ENCODE measurements at places on chromosomes 1 and 21.
A peak's percentile ranks its signal among the peaks of the same experiment; 100 is the strongest.

DNA sequence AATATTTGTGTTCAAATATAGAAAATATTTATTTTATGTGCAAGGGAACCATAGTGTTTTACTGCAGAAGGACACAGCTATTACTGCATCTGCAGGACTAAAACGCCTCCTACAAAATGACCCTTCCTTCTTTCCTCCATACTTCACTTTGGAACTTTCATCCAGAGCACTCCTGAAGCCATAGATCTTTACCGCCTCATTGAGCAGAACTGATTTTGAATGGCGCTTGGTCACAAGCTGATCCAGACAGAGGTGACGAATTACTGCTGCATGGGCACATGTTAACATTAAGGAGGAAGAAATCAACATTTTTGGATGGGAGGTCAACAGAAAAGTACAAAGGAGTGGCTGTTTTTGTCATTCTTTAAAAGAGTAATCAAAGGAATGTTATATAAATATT lies 931.6 kb downstream of the NCAM2 start:
- DNase-seq = no peak

GRCh38 chr1:45499415-45499769 lies 481 bp downstream of the CCDC163 start:
- DNase-seq = no peak

GRCh38 chr1:15261155-15262002 lies 14.4 kb downstream of the FHAD1 start:
- DNase-seq = no peak

- DNase-seq = peak; percentile 52
Measured at GRCh38 chr1:226608699-226609505, 60.3 kb downstream of the STUM start.

GRCh38 chr1:14267991-14268390 lies 330.5 kb upstream of the KAZN start:
- no peak for DNase-seq

DNA sequence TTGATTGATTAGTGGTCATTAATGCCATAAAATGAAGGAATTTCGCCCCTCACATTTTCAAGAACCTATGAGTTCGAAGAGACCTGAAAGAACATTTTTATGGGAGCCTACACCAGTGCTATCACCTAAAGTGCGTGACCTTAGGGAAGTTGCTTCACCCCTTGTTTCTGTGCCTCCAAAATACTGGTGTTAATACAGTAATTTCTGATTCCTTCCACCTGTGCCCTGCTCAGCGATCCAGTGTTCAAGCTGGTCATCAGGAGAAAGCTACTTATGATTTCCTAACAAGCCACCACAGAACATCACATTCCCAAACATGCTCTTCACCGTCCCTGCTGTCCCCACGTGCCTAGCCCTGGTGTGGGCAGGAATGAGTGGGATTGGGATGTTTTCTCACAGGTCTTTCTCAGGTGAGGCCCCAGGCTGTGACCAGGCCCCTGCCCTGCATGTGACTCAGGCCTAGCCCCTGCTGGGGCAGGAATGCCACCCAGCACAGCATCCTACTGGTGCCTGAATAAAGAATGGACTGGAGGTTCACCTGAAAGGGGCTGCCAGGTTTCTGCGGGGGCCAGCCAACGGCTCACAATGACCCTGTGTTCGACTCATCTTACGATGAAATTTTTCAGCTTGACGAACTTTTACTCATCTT lies 60.3 kb downstream of the CD247 start:
- no peak for DNase-seq

DNA sequence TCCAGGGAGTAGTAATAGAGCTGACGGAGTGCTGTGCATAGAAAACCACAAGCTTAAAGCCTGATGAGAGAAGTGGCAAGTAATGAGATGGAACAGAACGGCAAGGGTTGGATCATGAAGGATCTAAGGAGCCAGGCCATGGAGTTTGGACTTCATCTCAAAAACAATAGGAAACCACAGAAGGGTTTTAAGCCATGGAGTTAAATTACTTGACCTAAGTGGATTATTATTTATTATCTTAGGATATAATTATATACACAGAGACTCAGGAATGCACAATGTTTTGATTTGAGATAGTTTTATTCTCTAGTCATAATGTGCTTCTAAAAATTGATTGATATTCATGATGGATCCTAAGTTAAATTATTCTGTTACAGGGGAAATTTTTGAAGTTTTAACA lies 242.4 kb downstream of the PLPP3 start:
- DNase-seq = no peak

GRCh38 chr1:31936278-31936980 lies 1.7 kb downstream of the PTP4A2 start:
- no peak for DNase-seq

DNA sequence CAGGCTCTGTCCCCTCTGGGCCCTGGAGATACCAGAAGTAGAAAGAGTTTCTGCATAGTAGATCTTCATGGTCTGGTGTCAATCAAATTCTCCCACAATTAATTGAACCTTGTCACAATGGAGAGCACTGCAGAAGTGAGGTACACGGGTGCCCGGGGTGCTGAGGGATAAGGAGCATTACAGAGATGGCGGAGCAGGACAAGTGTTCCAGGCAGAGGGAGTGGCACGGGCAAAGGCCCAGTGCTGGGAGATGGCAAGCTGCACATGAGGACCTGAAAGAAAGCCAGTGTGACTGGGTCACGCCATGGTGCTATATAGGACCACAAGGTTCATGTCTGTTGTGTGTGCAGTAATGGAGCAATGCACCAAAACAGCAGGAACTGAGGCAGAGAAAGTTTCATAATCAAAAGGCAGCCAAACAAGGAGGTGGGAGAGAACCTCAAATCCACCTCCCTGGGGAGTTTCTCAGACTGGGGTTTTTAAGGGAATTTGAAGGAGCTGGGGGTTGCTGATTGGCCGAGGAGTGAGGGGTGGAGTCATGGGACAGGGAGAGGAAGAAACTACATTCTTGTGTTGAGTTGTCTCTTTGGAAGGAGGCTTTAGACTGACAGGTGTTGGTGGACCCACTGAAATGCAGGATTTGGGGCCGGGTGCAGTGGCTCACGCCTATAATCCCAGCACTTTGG lies 27.7 kb downstream of the ACOT11 start:
- no peak for DNase-seq

- DNase-seq = no peak
Measured at GRCh38 chr1:1914971-1915692, at the start of gene CALML6. CALML6 (plus strand) TSS chr1:1915260; CDS start chr1:1915281, 21 bp downstream.

- DNase-seq = no peak
Measured at GRCh38 chr21:45408271-45408791, 3.4 kb downstream of the COL18A1 start.

- DNase-seq = no peak
Measured at GRCh38 chr1:161768986-161769672, 3.0 kb downstream of the ATF6 start.

- DNase-seq = peak; percentile 39
Measured at GRCh38 chr1:54581621-54582035, 33.6 kb downstream of the ACOT11 start.

DNA sequence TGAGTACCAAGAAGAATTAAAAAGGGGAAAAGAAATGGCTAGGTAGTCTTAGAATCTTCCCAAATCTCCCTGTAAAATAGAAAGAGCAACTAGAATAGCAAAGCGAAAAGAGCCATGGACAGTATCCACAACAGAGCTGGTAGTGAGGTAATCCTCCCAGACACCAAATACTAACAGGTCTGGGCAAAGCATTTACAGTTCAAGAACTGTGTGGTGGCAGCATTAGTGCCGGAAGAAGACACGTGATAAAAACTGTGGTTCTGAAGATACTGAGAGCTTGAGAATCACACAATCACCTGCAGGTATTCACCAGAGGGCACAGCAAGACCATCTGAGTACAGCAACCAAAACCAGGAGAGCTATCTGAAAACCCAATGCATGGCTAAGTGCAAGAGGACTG lies 31.8 kb upstream of the OLIG2 start:
- no peak for DNase-seq

- DNase-seq = no peak
Measured at GRCh38 chr1:229951856-229952534, 115.0 kb upstream of the GALNT2 start.

GRCh38 chr1:220527279-220527907 lies 543 bp upstream of the MARK1 start:
- DNase-seq = no peak

GRCh38 chr1:54836594-54836993 lies 35.5 kb upstream of the TTC22 start:
- DNase-seq = no peak

- DNase-seq = no peak
Measured at GRCh38 chr21:33495743-33496142, 4.2 kb upstream of the DNAJC28 start.

DNA sequence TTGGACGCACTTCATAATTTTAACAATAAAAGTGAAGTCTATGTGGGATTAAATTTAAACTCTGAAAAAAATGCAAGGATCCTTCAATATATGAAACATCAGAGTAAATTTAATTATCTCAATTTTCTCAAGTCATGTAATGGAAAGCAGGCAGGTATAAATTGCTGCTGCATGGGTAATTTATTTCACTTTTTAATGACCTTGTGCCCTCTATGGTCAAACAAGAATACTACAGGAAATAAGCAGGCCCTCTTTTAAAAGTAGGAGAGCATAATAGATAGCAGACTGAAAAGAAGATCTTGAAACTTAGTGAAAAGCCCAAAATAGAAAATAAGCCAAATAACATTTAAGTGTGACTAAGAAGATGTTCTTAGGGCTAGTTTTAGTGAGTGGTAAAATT lies 22.9 kb downstream of the BCAS2 start:
- peak; percentile 1 for DNase-seq

DNA sequence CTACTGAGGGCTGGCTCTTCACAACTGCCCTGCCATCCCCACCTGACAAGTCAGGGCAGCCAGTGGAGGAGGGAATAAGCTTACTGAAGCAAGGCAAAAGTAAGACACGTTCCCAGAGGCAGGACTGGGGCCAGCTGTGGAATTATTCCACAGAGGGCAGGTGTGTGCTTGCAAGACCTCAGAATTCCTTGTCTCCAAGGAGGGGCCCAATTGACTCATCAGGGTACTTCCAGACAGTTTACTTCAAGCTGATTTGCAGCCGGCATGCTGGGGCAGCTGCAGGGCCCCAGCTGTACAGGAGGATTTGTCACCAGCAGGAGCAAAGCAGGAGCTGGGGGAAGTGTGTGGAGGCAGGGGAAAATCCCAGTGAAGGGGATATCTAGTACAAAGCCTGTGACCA lies 167.5 kb upstream of the CAMK1G start:
- peak; percentile 74 for DNase-seq

- DNase-seq = peak; percentile 55
Measured at GRCh38 chr1:145956781-145957442, 905 bp downstream of the LIX1L start.

GRCh38 chr1:170732252-170732588 lies 68.3 kb downstream of the PRRX1 start:
- DNase-seq = peak; percentile 72

- peak; percentile 96 for DNase-seq
Measured at GRCh38 chr1:177984136-177984525, 14.3 kb upstream of the SEC16B start.

DNA sequence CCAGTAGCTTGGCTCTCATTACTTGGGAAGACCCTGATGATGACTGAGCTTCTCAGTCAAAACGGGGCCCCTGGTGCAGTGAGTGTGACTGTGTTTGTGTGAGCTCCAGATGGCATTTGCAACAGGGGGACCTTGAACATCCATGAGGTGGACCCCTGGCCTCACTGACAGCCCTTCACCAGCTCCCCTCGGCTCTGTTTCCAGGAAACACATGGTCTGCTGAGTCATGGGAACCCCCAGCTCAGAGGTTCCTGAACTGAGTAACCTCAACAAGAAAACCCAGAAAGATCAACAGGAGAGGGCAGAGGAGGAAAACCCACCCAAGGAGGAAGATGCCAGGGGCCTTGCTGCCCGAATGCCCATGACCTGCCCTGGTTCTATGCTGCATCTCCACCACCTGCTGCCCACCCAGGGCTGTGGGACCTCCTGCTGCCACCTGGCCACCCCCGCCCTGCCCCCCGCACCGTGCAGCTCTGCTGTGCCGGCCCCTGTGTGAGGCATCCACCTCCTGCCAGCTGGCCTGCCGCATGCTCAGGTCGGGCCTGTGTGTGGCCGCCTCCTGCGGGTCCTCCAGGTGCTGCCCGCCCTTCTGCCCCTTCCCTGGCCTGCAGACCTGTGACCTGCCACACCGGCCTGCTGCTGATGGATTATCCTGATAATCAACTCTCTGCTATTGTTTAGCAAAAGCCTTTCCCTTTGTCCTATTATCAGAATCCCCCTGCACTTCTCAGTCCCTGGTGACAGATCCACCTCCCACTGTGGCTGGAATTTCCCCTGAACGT lies 4.2 kb upstream of the KRTAP12-1 start:
- no peak for DNase-seq

DNA sequence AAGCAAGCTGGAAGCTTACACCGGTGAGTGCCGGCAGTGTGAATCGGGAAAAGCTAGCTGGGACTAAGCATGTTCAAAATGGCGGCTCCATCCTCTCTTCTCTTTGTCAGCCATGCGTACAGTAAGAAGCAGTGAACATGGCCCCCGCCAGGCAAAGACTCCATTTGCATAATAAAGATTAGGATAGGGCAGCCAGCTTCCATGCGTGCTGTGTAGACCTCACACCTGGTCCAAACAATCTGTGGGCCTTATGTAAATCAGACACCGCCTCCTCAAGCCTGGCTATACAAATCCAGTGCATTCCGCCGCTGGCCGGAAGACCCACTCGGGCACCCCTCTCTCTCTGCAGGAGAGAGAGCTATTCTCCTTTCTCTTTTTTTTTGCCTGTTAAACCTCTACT lies 150.3 kb downstream of the TIAM1 start:
- no peak for DNase-seq

- no peak for DNase-seq
Measured at GRCh38 chr1:193685986-193686385, 499.6 kb upstream of the B3GALT2 start.

DNA sequence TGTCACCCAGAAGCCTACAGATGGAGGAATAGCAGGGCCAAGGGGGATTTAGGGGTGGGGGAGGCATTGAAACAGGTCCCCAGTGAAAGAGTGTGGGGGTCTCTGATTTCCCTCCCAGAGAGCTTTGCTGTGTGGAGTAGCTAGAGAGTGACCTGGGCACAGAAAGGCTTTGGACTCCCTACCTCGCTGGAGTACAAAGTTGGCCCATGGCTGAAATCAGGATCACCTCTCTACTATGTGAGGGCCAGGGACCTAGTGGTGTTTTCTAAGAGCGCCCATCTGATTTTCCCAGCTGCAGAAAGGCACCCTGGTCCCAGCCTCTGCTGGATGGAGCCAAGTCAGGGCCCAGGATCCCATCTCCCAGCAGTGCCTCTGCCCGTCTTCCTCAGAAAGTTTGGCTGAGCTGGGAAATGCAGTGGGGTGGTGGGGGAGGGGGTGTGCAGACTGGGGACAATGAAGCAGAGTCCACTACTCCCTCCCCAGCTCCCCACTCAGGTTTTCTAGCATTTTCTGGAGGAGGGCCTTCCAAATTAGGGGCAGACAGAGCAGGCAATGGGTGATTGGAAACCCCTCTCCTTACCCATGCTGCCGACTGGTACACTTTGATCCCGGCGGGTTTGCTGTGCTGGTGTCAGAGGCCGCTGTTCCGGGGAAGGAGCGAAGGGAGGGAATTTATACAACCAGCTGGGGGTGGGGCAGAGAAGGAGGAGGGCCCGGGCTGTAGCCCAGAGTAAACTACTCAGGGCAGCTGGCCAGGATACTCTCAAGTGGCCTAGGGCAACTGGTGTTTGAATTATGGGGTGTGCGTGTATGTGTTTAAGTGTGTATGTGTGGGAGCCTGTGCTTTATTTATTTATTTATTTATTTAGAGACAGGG lies at the start of gene SELENBP1:
Gene SELENBP1 (minus strand): TSS at position 648 of the 877 bp plus-strand sequence. CDS start 64 bp downstream, at position 584.
- peak; percentile 63 for DNase-seq

Data from fibroblast of upper back skin (primary cell).